Urothelium cell line (cell line): ENCODE measurements at places on chromosomes 4 and X.

- no peak for DNase-seq
Observed at GRCh38 chr4:184544788-184545409, 70.5 kb upstream of the IRF2 start.

GRCh38 chrX:75276666-75277065 is 2.8 kb downstream of the UPRT start:
- no peak for DNase-seq

DNA sequence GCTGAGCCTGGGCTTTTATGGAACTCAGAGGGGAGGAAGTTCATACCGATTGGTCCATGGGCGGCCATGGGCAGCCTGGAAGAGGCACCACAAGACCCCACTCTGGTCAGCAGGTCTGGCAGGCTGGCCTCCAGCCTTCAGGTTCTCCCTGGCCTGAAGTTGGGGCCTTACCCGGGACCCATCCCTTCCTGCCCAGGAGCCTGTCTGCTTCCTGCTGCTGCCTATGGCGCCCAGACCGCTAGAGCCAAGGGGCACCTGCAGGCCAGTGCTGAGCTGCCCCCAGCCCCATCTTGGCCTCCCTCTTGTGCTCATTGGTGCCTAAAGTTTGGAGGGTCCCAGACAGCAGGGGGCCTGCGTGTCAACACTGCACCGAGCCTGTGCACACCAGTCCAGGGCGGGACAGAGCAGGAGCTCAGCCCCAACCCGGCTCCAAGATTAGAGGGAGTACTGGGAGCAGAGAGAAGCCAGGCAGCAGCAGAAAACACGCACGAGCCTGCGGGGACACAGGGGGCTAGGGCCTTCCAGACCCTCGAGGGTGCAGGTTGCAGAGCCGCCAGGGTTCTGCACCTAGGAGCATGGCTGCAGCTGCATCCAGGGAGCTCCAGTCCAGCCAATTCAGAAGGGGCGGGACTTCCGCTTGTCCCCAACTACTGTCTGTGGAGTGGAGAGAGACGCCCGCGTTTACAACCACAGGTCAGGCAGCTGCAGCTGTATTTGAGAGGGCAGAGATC is 30.7 kb upstream of the ZNF280C start:
- no peak for DNase-seq

DNA sequence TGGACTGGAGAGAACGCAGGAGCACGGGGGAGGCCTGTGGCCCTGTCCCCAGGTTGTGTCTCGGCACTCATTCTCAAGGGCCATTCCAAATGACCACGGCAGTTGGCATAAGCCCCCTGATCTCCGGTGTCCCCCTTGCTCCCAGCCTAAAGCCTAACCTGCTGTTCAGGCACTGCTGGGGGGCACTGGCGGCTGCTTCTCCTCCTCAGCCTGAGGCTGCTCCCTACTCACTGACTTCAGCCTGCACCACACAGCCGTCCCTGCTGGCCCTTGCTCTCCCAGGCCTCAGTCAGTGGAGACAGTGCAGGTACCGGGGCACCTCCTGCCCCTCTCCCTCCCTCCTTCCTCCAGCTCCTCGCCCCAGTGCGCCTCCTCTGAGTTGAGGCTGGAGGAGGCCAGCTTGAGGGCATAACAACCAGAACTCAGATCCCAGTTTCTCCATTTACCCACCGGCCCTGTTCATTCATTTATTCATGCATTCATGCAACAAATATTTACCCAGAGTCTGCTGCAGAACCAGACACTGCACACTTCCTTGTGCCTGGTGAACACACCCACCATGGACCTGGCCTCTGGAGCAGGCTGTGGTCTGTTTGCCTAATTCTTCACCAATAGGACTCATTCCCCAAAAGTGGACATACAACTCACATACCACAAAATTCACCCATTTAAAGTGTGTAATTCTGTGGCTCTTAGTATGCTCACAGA is 65.0 kb downstream of the CPZ start:
- DNase-seq, result no peak

GRCh38 chr4:5780831-5781480 is 70.0 kb downstream of the EVC start:
- DNase-seq, result no peak

- DNase-seq, result peak; percentile 34
Observed at GRCh38 chr4:120977435-120977997, 55.0 kb upstream of the PRDM5 start.

DNA sequence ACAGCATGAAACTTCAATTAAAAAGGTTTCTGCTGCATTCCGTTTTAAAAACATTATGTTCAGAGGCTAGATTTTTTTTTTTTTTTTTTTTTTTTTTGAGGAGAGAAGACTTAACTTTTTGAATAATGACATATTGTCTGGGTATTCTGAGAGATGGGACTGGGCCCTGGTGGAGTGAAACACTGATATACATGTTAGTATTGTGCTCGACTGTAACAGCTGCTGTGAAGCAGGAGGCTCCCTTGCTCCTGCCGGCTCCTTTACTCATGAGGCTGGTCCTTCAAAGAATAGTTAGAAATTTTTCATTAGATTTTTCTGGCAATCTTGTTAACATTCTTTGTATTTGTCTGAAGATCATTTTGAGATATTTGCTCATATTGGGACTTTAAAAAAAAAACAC is 73.3 kb downstream of the TMEM131L start:
- DNase-seq, result no peak

DNA sequence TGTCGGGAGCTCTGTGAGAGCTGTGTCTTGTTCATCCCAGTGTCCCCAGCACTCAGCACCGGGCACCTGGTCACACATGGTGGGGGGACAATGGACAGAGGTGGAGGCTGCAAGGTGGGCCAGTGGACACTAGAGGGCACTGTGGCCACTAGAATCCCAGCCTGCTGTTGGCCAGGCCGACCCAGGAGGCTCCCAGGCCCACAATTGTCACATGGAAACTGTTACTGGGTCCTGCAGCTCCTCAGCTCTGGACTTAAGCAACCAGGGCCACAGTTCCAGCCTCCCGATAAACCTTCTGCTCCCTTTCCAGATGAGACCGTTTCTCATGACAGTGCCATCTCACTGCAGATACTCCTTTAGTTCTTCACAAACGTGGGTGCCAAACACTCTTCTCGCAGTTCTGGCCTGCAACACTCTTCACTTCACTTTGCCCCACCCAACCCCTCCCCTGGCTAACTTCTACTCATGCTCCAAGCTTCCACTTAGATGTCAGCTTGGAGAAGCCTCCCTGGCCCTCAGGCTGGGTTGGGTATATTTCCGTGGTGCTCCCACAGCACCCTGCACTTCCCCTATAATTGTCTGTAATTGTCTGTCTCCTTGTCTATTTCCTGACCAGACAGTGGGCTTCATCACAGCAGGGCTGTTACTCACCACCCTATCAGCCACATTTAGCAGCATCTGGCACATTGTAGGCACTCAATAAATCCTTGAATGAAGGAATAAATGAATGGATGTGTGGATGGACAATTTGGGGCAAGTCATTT is 3.5 kb upstream of the IQSEC2 start:
- DNase-seq, result peak; percentile 66
